Mesendoderm (in vitro differentiated cells): ENCODE measurements at places on chromosomes 16 and 17.

- DNase-seq: no peak
Observed at GRCh38 chr16:5442054-5442453, 344.5 kb upstream of the EEF2KMT start.

- DNase-seq: no peak
Observed at GRCh38 chr17:40283662-40284061, 4.0 kb upstream of the CDC6 start.

- no peak for DNase-seq
Observed at GRCh38 chr17:55157165-55157564, 107.6 kb upstream of the HLF start.

- no peak for DNase-seq
Observed at GRCh38 chr17:48539177-48539576, 5.7 kb downstream of the HOXB2 start.

DNA sequence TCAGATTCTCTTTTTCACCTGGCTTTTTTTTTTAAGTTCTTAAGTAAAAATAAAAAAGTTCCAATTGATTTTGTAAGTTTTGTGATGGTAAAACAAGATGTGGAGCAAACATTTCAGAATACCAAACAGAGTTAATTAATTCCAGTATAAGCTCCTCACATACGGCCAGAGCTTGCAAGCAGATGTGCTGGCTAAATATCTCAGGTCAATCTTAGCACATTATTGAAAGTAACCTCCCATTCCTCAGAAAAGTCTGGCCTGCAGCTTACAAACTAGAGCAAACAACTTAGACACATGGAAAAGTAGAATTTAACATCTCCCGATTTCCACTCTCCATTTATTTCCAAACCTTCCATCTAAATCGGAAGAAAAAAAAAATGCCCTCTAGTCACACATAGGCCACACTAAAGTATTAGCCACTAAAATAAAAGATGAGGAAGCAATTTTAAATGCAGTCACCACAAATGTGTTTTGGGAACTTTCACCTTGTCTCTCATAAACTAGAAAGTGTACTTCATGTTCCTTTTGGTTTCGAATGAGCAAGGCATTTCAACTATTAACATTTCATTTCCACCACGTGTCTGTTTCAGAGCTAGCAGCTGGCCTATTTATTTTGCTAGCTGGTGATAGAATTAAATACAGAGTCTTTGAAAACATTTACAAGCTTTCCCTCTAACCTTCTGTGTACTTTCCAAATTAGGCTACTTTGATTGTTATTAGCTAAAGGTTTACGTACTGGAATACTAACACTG lies 143.3 kb downstream of the STX8 start:
- DNase-seq: no peak

GRCh38 chr17:1627182-1627981 lies 1.3 kb downstream of the SLC43A2 start:
- DNase-seq: no peak

- no peak for DNase-seq
Observed at GRCh38 chr16:35862242-35862641, 2402.8 kb downstream of the TP53TG3F start.

DNA sequence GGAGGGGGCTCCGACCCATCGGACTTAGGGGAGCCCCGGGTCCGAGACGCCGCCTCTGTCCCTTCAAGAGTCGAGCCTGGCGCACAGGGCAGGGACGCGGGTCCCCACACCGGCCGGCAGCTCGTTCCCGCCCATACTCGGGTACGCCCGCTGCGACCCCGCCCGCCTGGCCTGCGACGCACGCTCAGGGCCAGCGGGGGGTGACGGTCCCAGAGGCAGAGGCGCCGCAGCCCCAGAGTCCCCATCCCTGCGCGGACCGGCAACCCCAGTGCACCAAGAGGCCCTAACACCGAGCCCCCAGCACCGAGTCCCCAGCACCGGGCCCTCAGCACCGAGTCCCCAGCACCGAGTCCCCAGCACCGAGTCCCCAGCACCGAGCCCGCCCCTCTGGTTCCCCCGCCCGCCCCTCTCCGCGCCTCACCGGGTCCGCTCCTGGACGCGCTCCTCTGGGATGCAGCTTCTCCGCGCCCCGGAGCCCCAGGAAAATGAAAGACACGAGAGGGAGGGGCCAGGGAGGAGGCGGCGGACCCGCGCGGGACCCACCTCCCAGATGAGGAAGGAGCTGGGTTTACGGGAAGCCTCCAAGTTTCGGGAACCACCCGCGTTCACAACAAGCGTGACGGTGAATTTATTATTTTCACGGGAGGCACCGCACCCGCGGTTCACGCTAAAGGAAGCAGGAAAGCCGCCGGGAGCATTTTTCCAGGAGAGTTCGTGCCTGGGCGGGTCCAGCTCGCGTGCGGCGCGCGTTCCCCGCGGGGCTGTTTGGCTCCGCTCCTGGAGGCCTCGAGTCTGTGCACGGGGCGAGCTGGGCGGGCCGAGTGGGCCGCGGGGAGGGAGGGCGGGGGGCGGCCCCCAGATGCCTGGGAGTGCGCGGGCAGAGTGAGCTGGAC lies at the start of gene SECTM1:
Gene SECTM1, minus strand, starts transcription at position 488 of the 893 bp plus-strand sequence. CDS start 6,526 bp downstream, outside the sequence.
- no peak for DNase-seq

DNA sequence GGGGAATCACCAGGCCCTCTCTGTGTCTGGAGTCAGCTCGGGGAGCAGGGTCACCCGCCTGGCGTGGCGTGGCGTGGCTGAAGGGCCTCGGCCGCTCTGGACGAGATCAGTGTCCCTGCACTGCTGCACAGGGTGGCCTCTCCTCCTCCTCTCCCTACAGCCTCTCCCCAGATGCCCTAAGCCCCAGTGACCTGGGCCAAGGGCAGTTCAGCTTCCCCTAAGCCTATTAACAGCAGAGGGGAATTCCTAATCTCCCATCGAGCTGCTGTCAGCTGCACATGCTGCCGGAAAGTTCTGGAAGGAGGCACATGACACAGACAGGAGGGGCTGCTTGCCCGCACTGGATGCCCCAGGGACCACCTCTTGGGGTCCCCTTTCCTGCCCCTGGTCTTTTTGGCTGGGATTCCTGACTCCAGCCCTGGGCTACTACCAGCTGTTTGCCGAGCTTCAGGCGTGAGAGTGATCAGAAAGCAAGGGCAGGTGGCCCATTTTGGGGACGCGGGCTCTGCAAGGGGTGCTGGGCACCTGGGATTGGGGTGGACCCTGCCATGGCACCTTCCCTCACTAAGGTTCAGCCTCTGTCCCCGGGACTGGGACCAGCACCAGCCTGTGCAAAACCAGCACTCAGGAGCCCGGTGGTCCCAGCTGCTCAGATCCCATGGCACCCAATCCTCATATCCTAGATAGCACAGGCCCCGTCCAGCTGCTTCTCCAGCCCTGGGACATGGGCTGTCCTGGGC lies 794 bp downstream of the PDE6G start:
- DNase-seq: no peak

DNA sequence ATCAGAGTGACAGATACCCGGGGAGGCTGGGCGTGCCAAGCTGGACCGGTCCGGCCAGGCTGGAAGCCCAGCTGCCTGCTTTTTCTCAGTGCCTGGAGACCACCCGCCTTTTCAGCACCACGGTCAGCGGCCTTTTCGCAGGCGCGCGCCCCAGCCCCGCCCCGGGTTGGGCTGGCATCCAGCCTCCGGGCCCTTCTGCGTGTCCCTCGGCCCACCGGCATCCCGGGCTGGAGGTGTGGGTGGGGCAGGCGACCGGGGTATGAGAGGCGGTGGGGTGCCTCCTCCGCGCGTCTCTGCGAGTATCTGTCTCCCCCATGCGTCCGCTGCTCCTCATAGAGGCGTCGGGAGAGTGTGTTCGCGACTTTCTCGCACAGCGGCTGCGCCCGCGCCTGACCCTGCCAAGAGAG lies 102.5 kb downstream of the MRM1 start:
- DNase-seq: peak; percentile 71

- no peak for DNase-seq
Observed at GRCh38 chr16:48277158-48277557, 29.8 kb upstream of the ABCC11 start.

DNA sequence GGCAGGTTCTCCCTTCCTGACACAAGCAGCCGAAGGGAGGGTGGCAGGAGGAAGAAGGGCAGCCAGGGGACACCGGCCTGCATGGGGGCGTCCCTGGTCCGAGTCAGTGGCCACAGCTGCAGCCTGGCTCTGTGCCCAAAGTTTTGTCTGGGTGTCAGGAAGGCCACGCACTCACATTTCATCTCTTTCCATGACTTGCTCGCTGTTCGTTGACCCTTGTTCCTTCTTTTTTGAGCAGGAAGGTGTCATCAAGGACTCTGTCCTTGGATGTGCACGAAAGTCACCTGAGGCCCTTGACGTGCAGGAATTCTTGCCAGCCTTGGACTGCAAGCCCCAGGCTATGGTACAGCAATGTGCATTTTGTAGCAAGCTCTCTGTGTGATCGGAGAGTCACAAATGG lies 93.3 kb downstream of the TNFRSF13B start:
- no peak for DNase-seq

DNA sequence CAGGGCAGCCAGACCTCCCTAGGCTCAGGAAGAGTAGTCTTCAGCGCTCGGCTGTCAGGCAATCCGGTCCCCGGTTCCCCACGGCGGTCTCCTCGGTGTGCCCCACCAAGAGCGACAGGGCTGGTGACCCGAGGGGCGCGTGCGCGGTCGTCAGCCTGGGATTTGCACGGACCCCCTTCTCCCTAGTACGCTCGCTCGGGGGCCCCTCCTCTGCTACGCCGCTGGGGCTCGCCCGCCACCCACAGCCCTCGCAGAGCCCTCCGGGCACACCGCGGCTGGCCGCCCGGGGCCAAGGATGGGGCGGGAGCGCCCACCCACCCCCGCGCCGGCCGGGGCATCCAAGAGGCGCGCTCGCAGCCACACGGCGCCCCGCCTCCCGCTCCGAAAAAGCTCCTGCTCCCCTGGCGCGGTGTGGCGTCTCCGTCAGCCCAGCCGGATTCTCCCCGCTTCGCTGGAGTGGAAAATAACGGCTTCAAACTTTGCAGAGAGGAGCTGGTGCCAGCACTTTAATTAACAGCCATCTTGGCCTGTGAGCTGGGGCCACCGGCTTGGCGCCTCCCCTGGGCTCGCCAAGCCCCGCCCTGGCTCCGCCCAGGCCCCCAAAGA lies 2.1 kb upstream of the C1QL1 start:
- DNase-seq: peak; percentile 49

DNA sequence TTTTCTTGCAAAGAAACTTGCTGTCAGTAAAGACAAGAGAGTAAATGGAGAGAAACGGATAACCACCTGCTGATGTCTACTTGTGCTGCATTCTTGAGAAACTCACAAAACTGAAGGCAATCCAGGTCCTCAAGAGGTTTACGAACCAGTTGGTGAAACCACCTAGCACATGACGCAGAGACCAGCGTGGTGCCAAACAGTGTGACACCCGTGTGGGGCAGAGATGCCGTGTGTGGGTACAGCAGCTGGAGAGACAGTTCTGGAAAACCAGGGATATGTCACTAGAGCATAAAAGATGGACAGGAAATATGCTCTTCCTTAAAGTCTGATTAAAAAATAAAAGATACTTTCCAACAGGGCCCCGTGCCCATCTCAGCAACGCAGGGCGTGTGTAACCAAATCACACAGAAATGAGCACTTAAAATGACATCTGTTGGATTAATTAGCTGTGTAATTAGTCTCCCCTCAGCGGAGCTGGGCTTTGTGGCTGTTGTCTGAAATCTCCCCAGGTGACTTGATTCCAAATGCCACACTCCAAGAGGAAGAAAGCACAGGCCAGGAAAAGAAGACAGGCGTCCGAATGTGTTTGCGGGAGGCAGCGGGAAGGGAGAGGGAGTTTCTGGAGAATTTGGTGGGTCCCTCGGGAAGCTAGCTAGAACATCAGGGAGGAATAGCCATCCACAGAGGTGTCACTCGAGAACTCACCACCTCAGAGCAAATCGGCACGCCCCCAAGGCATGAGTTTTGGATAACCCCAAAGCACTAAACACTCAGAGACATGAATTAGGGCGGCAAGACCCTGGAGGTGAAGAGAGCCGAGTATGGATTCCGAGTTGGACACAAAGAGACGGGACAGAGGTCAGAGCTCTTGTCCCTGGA lies 109.8 kb downstream of the ZFHX3 start:
- no peak for DNase-seq
